ENCODE measurements at places on chromosomes 6 and 20. TPM values are rescaled to one million over a fixed set of nuclear protein-coding genes. Genes with fewer than 3 reads are reported as not detected.

- H3K27ac ChIP-seq: no peak overlapping the region
- no peaks in the 10 kb centered on the region for H3K27me3 ChIP-seq
- H3K36me3 ChIP-seq: peaks cover 44% of the 10 kb centered on the region
- DNase-seq: no peak
- no peak overlapping the region for H3K4me3 ChIP-seq
- no peaks in the 10 kb centered on the region for H3K4me1 ChIP-seq
Observed at GRCh38 chr6:28117386-28118050, 6.9 kb upstream of the ZSCAN16 start.

- DNase-seq: no peak
- no peaks in the 10 kb centered on the region for H3K4me1 ChIP-seq
- no peak overlapping the region for H3K4me3 ChIP-seq
- H3K27me3 ChIP-seq: peaks cover 9% of the 10 kb centered on the region
Observed at GRCh38 chr6:138211048-138211581, 7.2 kb downstream of the PBOV1 start.

DNA sequence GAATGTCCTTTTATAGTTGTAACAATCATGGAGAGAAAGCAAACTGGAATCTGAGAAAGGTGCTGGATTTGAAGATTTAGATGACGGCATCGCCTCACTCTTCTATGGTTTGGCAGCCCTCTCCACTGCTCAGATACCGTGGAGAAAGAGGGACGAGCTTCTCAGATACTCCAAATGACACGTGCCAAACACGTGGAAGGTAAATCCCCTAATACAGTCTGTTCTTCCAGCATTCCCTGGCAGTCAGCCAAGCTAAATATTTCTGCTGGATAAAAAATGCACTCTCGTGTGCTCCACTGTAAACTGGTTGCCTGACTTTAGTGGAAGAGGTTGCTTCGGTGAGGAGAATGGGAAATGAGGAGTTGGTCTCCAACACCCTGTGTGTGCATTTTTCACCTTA lies 16.7 kb upstream of the PRDM1 start:
- no peak overlapping the region for H3K27ac ChIP-seq
- H3K4me1 ChIP-seq: no peaks in the 10 kb centered on the region
- peak; percentile 53 for DNase-seq
- no peaks in the 10 kb centered on the region for H3K27me3 ChIP-seq
- H3K36me3 ChIP-seq: no peaks in the 10 kb centered on the region
- H3K4me3 ChIP-seq: no peak overlapping the region

The CRISP3 gene
- not detected for total RNA-seq

The TCP11 gene
- not detected for total RNA-seq

GRCh38 chr6:159693128-159693893 lies at the start of gene SOD2:
Gene SOD2 (minus strand): TSS chr6:159693241. CDS start chr6:159693167, 74 bp downstream.
- DNase-seq: peak; percentile 87
- H3K4me3 ChIP-seq: peak within 1 kb of the TSS; percentile 97
- no peaks in the 10 kb centered on the region for H3K36me3 ChIP-seq
- peaks cover 9% of the 10 kb centered on the region for H3K4me1 ChIP-seq
- H3K27me3 ChIP-seq: no peaks in the 10 kb centered on the region
- peak within 1 kb of the TSS; percentile 93 for H3K27ac ChIP-seq

The TEAD3 gene
- total RNA-seq: 17.0 TPM

DNA sequence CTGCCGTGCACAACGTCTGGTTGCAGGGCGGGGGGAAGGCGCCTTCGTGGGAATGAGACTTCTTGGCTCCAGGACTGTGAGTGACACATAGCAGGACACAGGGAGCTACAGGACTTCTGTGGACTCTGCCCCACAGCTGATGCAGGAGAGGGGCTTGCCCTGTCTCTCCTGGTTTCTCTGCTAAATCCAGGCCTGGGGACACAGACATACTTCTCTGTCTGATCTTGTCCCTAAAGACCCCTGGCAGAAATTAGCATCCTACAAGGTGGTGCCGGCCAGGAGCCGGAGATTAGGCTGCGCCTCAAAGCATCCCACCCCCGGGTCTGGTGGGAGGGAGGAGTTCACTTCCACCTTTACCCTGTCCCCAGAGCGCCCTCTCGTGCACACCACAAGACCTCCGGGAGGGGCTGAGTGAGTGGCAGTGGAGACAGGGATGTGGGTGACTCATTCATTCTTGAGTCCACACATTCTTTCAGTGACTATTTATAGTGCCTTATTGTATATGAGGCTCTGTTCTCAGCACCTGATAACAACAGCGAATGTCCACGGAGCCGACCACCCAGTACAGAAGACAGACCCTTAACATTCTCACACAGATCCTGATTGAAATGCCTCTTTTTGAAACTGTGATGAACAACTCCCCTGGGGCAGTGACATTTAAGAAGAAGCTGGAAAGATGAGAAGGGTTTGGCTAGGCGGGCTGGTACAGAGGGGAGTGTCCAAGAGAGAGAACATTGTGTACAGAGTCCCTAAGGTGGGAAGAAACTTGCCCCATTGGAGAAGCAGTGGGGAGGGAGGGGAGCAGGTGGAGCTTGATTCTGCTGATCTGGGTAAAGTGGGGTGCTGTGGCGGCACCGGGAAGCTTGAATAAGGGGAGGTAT lies 39.0 kb downstream of the GMPR start:
- H3K36me3 ChIP-seq: no peaks in the 10 kb centered on the region
- H3K27me3 ChIP-seq: no peaks in the 10 kb centered on the region
- no peak overlapping the region for H3K4me3 ChIP-seq

GRCh38 chr20:62929051-62929538 lies 2.8 kb upstream of the DIDO1 start:
- peaks cover 29% of the 10 kb centered on the region for H3K4me1 ChIP-seq
- H3K4me3 ChIP-seq: peak overlapping the region; percentile 35
- peaks cover 7% of the 10 kb centered on the region for H3K36me3 ChIP-seq
- DNase-seq: peak; percentile 52

DNA sequence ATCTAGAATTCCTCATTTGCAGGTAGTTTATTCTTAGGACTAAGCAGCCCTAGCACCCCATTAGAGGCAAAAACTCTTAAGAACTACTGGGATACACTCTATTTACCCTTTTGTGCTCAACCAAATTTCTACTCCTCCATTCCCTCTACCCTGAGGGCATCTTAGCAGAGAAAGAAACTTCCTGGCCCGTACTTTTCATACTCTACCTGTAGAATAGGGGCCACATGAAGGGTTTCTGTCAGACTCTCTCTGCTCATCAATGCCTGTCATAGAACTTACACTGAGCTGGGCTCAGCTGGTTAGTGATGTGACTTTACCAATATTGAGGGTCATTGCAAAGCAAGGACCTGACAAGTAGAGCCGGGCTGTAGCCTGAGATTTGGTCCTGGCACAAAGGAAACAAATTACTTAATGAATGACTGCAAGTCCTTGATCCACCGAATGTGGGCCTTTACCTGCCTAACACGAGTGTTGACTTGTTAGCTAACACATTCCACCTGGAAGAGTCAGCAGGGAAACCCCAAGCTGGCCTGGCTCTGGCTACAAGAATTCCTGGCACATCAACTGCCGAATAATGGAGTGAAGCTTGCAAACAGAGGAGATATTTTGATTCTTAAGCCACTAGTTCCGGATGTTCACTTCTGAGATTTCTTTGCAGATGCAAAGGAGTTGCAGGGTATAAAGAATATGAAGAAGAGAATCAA lies 280.5 kb upstream of the JAG1 start:
- H3K27me3 ChIP-seq: no peaks in the 10 kb centered on the region
- DNase-seq: no peak
- H3K36me3 ChIP-seq: no peaks in the 10 kb centered on the region
- H3K4me3 ChIP-seq: no peak overlapping the region

The RIN2 gene
- 18.5 TPM for total RNA-seq

GRCh38 chr6:150200428-150201100 lies 57.7 kb downstream of the PPP1R14C start:
- no peaks in the 10 kb centered on the region for H3K36me3 ChIP-seq
- H3K4me1 ChIP-seq: no peaks in the 10 kb centered on the region
- no peak for DNase-seq
- H3K4me3 ChIP-seq: no peak overlapping the region
- no peaks in the 10 kb centered on the region for H3K27me3 ChIP-seq
- no peak overlapping the region for H3K27ac ChIP-seq

DNA sequence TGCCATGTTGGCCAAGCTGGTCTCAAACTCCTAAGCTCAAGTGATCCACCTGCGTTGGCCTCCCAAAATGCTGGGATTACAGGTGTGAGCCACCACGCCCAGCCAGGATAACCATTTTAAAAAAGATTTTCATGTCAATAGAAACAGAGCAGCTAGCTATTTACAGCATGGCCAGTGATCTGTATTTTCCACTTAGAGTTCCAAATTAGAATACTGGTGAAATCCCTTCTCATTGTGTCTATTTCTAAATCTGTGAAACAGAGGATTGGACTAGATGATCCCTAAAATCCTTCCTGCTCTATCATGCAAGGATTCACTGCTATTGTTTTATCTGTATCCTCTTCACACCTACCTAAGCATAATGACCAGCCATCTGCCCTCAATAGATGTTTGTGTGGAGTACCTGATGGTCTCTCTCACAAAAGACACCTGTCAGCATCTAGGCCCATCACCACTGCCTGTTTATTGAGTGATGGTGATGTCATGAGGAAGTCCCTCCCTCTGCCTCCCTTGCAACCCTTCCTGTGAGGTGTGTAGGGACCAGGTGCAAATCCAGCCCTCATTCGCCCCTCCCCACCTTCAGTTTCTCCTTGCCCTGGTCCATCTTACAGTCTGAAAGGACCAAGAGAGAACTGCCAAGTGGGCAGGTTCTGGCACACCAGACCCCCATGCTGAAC lies 26.5 kb upstream of the SMIM29 start:
- H3K27ac ChIP-seq: no peak overlapping the region
- no peak overlapping the region for H3K4me3 ChIP-seq
- no peak for DNase-seq
- no peaks in the 10 kb centered on the region for H3K36me3 ChIP-seq
- H3K4me1 ChIP-seq: no peaks in the 10 kb centered on the region

All from A673 (cell line).